ENCODE measurements at places on chromosomes 2 and 18.

DNA sequence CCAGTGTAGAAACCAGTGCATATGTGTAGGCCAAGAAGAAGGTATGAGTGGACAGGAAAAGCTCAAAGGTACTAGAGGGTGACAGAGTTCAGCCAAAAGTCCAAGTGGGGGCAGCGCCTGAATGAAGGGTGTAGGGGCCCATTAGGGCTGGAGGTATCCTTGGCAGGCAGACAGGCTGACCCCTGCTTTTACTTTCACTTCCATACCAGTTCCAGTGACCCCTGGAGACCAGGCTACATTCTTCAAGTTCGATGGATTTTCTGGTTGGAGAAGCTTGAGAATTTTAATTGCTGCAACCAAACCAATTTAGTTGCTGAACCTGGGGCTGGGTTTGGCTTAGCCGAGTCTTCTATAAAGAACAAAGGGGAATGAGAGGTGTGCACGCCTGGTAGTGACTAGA lies 42.3 kb upstream of the MRPL33 start:
- DNase-seq = no peak

GRCh38 chr18:44497311-44497710 lies 183.4 kb upstream of the SETBP1 start:
- DNase-seq = no peak

DNA sequence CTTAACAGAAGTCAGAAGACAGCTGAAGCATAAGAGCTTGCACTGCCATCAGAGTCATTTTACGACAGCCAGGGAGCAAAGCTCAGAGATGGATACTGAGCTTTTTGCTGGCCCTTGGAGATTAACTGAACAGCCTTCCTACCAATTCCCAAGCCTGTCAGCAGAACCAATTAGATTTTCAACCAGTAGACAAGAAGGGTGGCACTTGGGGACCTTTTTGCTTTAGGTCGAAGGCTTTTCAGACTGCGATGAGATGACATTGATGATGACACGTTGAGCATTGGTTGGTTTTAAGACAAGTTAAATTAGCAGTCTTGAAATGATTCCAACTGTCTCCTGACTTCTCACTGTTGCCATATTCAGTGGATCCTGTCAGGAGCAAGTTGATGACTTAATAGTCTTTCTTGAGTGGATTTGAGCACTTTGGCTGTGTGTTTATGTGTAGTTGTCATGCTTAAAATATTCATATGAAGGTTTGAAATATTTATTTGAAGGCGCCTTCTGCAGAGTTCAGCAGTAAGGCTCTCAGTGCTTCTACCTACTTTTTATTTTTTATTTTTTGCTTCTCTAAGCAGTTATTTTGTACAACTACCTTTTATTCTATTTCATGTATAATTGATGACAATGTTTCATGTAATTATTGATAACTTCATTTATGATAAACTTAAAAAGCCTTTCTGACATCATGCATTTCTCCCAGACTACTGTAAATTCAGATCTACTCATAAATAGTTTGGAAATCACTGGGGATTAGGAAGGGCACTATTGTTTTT lies 256.7 kb downstream of the CAMKMT start:
- DNase-seq = no peak

GRCh38 chr2:46439582-46439981 lies 39.8 kb upstream of the TMEM247 start:
- DNase-seq = no peak

GRCh38 chr2:11899264-11899818 lies 152.9 kb downstream of the LPIN1 start:
- DNase-seq = no peak

DNA sequence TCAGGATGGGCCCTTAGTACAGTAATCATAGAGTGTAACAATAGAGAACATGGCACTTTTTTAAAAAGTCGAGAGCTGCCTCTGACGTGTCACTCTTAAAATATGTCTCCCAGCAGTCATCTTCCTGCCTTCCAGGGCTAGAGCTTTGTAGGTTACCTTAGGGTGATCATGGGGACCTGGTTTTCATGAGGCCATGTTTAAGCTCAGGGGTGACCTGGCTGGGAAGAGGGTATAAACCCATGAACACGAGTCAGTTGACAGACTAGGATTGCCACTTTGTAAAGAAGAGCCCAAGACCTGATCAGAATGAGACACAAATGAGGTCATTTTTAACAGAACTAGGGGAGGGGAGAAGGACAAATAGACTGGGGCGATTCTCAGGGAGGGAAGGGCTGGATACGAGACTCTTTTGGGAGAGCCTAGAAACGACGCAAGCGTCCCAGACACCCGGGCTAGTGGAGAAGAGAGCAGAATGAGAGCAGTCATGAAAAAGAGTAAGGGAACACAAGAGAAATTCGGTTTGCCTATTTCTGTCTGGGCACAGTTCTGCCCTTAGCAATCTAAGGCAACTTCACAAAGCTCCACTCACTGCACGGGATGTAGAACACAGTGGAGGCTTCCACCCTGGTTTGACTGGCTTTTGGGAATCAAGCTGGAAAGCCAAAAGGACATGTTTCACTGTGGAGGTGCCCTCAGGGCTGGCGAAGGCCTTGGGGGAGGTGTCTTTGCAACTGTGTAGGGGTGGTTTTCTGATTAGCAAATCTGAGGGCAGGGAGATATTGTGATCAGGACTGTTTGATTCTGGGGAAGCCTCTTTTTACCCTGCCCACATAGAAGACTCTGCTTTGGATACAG lies 1.8 kb upstream of the RAB31 start:
- DNase-seq = no peak

DNA sequence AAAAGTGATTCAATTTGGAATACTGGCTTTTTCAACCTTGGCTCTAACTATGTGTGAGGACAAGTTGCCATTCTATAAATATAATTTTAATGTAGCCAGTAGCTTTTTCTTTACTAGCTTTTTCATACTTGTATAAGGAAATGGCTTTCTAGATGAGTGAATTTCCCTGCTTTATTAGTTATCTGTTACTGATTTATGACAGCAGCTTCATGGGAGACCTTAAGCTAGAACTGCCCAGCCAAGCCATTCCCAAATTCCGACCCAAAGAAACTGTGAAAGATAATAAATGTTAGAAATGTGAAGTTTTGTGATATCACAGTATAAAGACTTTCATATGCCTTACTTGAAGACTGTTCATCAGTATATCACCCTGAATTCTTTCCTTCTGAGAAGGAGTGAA lies 32.3 kb downstream of the BABAM2 start:
- DNase-seq = no peak

GRCh38 chr18:40088130-40088529 lies 1866.9 kb upstream of the PIK3C3 start:
- no peak for DNase-seq

DNA sequence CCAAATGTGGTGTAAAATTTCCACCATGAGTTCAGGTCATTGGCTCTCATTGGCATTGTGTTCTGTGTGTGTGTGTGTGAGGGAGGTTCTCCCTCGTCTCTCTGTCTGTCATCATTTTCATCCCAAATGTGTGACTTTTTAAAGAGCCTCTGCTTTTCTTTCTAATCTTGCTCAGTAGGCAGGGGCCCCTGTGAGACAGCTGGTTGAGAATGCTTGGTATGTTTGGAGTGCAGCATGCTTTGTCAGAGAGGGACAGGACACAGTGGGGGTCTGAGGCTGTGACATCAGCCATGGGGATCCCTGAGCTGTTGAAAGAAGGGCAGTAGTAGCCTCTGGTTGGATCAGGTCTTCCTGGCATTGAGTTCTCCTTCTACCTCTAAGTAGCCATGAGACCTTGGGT lies 10.6 kb downstream of the PTPRM start:
- DNase-seq = no peak

DNA sequence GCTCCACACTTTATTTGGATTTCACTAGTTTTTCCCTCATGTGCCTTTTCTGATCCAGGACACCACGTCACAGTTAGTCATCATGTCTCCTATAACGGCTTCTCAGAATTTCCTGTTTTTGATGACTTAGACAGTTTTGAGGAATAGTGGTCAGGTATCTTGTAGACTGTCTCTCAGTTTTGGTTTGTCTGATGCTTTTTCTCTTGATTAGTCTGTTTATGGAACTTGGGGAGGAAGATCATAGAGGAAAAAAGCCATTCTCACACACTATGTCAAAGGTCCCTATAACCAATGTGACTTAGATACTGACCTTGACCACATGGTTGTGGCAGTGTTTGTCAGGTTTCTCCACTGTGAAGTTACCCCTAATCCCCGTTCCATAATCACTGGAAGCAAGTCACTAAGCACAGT lies 89.0 kb downstream of the RAPH1 start:
- DNase-seq = no peak

All from stimulated activated CD4-positive, alpha-beta T cell treated with anti-CD3 and anti-CD28 coated beads, Interleukin-1b, Interleukin-23, amount 100 ng/mL, for 4 hours (primary cell).